HCT116 (cell line): ENCODE measurements at places on chromosomes 1 and 21.

DNA sequence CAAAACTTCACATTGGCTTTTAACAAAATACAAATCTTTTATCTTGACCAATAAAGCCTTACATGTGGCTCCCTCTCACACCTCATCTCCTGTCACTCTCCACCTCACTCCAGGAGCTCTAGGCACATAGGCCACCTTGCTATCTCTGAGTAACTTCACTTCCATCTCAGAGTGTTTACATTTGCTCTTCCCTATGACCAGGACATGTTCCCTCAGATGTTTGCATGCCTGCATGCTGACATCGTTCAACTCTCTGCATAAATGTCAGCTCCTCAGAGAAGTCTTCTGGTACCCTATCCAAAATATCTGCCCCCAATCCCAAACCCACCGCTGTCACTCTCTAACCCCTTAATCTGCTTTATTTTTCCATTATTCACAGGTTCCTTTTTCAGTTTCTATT is 110.9 kb downstream of the TOMM20 start:
- no peak for DNase-seq

- no peak for DNase-seq
Measured at GRCh38 chr1:156914440-156914856, 6.0 kb upstream of the LRRC71 start.

- no peak for DNase-seq
Measured at GRCh38 chr1:74465193-74465681, 47.2 kb downstream of the LRRC53 start.

GRCh38 chr1:6572653-6573383 is 7.0 kb upstream of the ZBTB48 start:
- no peak for DNase-seq

- no peak for DNase-seq
Measured at GRCh38 chr21:28734522-28735175, 258.0 kb downstream of the LTN1 start.

- no peak for DNase-seq
Measured at GRCh38 chr1:193054169-193054675, 4.9 kb downstream of the UCHL5 start.

DNA sequence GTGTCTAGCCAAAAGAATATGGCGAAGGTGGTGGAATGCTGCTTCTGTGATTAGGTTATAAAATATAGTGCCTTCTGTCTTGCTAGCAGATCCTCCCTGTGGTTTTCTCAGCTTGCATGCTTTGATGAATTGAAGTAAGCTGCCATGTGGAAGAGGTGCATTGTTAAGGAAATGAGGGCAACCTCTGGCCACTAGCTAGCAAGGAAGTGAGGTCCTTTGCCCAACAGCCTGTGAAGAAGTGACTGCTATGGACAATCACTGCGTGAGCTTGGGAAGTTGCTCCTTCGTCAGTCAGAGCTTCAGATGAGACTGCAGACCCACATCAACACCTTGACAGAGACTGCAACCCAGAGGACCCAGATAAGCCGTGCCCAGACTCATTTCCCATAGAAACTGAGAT is 109.4 kb downstream of the GIPC2 start:
- no peak for DNase-seq

GRCh38 chr1:93848350-93848883 is 30.6 kb downstream of the DNTTIP2 start:
- DNase-seq: no peak

- DNase-seq: no peak
Measured at GRCh38 chr1:116488071-116488470, 82.8 kb downstream of the CD58 start.

GRCh38 chr1:16727190-16728111 is 12.9 kb upstream of the RNU1-4 start:
- peak; percentile 100 for DNase-seq

GRCh38 chr1:58874757-58875755 is 91.2 kb upstream of the JUN start:
- DNase-seq: no peak

DNA sequence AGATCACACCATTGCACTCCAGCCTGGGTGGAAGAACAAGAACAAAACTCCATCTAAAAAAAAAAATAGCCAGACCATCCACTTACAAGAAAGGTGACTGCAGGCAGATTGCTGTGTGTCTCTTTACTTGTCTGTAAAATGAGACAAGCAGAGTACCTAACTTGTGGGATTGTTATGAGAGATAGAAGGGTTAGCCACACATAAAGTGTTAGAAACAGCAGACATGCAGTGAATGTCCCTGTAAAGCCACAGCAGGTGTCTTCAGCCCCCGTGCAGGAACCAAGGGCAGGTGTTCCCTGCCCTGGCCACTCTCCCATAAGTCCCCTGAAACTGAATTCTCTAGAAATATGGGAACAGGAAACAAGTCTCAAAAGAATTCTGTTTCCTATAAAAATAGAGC is 40.8 kb upstream of the EFHD2 start:
- no peak for DNase-seq

GRCh38 chr21:21466752-21467151 is 468.5 kb downstream of the NCAM2 start:
- DNase-seq: no peak

DNA sequence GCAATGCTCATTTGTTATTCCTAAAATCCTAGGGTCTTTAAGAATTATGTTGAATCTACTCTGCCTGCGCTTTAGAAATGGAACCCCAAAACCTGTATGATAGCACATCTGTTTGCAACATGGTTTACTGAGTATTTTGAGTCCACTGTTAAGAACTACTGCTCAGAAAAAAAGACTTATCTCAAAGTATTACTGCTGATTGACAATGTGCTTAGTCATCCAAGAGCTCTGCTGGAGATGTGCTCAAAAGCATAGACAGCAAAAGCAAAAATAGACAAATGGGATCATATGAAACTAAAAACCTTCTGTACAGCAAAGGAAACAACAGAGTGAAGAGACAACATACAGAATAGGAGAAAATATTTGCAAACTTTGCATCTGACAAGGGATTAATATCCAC is 107.0 kb downstream of the CTH start:
- no peak for DNase-seq

DNA sequence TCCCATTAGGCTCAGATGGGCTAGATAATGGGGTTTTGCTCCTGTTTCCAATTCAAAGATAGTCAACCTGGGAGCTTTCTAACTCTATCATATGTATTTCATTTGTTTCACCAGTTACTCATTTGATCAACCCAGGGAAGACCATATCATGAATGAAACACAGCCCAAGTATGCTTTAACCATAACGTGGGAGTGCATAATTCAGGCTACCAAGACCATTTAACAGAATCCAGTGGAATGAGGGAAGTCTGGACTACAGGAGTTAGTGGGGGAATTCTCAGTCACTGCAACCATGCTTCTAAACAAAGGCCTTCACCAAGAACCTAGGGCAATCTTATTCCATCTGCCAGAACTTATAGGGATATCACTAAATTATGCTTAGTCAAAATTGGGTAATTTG is 15.0 kb upstream of the SLC16A1 start:
- no peak for DNase-seq

GRCh38 chr1:40592107-40592803 is 60.8 kb downstream of the ZNF684 start:
- DNase-seq: peak; percentile 74

GRCh38 chr21:46560568-46561444 is 44.1 kb downstream of the S100B start:
- DNase-seq: no peak

DNA sequence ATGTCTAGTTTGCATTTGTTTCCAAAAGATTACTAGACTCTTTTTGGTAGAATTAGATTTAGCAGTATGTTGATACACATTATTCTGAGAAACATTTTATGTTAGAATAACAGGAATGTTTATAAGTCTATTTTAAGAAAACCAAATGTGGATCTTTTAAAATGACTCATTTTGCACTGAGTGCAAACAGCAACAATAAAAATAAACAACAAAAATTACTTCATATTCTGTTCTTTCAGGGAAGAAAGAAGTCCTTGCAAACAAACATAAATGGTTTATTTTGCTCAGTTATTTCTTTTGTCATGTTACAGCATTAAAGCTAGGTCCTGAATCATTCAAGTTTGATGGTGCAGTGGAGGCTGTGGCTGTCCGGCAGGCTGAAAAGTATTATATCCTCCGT is 106.8 kb upstream of the TENT5C start:
- no peak for DNase-seq
